ENCODE measurements at places on chromosomes 13 and 19. TPM values are rescaled to one million over a fixed set of nuclear protein-coding genes. Genes with fewer than 3 reads are reported as not detected.

DNA sequence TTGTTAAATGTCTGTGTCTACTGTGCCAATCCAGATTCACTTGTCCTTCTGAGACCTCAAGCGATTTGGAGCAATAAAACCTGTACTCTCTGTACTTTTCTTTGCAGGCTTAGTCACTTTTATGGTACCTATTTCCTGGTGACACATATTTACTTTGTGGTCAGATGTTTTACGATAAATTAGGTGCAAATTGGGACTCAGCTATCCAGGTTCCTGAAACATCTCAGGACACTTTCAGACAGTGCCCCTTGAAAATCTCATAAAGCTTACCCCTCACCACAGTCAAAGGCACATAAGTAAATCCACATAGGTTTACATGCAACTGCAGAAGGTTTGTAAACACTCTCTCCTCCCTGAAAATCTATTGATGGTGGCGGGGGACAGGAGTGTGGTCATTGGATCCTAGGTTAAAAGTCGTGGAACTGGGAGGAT lies 438.8 kb downstream of the EFNB2 start:
- no peaks in the 10 kb centered on the region for H3K4me1 ChIP-seq
- H3K27me3 ChIP-seq: no peaks in the 10 kb centered on the region
- no peak overlapping the region for H3K4me3 ChIP-seq
- no peaks in the 10 kb centered on the region for H3K36me3 ChIP-seq
- no peak for DNase-seq
- no peak overlapping the region for H3K27ac ChIP-seq

DNA sequence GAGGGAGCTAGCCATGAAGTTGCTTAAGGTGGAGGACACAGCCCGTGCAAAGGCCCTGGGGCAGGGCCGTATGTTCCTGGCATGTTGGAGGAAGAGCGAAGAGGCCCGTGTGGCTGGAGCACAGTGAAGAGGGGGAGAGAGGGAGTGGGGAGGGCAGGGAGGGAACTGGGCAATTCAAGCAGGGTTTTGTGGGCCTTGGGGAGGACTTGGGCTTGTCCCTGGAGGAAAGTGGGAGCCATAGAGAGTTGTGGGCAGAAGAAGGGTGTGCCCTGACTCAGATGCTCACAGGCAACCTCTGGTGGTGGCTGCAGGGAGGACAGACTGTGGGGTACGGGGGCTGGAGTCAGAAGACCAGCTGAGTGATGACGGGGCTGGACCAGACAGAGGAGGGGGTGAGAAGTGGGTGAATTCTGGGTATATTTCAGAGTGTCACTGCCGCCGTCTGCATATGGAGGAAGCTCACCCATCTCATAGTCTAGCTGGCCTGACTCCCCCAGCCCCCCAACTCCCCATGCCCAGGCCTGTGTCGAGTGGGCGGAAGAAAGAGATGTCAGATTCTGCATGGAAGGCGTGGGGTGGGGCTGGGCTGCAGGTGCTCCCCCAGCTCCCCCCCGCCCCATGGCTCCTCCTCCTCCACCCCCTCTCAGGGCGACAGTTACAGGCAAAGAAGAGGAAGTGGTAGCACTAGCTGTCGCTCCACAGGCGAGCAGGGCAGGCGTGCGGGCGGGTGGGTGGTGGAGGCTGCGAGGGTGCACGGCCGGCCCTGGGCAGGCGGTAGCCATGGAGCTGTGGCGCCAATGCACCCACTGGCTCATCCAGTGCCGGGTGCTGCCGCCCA lies at the start of gene VAV1:
TSS of gene VAV1 (plus strand) at position 681 of the 838 bp plus-strand sequence. CDS start at position 781, 100 bp downstream.
- peaks cover 7% of the 10 kb centered on the region for H3K4me1 ChIP-seq
- peak within 1 kb of the TSS; percentile 81 for H3K27ac ChIP-seq
- DNase-seq: no peak
- H3K4me3 ChIP-seq: peak within 1 kb of the TSS; percentile 56
- H3K27me3 ChIP-seq: no peaks in the 10 kb centered on the region

DNA sequence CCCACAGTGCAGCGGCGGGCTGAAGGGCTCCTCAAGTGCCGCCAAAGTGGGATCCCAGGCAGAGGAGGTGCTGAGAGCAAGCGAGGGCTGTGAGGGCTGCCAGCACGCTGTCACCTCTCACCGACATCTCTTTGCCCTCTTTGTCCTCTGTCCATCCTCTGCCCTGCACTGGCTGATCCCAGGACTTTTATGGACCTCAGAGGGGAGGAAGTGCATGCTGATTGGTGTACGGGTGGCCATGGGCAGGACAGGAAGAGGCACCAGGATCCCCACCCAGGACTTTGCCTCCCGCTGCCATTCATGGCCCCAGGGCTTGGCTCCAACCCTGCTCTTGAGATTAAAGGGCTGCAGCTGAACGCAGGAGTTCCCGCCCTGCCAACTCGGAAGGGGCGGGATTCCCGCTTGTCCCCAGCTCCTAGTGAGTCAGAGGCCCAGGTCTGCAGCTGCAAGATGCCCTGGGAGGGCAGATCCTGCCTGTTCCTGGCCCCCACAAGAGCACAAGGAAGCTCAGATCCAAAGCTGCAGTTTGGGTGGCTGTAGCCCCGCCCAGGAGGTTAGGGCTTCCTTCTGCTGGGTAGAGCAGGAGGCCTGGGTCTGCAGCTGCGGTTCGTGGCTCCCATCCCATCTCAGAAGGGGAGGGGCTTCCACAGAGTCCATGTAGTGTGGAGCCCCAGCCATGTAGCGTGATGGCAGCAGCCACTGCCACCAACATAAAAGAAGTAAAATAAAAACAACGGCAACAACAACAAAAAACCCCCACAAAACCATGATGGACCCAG lies 1716.7 kb downstream of the SLITRK1 start:
- no peaks in the 10 kb centered on the region for H3K36me3 ChIP-seq
- H3K4me3 ChIP-seq: no peak overlapping the region
- no peaks in the 10 kb centered on the region for H3K27me3 ChIP-seq
- DNase-seq: no peak
- H3K4me1 ChIP-seq: no peaks in the 10 kb centered on the region

GRCh38 chr19:12544401-12544876 lies 6.8 kb downstream of the ZNF564 start:
- no peak overlapping the region for H3K4me3 ChIP-seq
- peaks cover 2% of the 10 kb centered on the region for H3K4me1 ChIP-seq
- H3K27ac ChIP-seq: no peak overlapping the region
- peaks cover 11% of the 10 kb centered on the region for H3K36me3 ChIP-seq
- no peak for DNase-seq
- H3K27me3 ChIP-seq: no peaks in the 10 kb centered on the region

ZNF579 gene
- total RNA-seq: 4.3 TPM

- H3K4me3 ChIP-seq: no peak overlapping the region
- DNase-seq: no peak
- H3K27ac ChIP-seq: no peak overlapping the region
- no peaks in the 10 kb centered on the region for H3K4me1 ChIP-seq
Measured at GRCh38 chr13:41162151-41162550, 29.5 kb upstream of the KBTBD6 start.

DDA1 gene
- total RNA-seq: 40.7 TPM

- no peaks in the 10 kb centered on the region for H3K4me1 ChIP-seq
- no peak for DNase-seq
- no peak overlapping the region for H3K4me3 ChIP-seq
- no peaks in the 10 kb centered on the region for H3K27me3 ChIP-seq
Measured at GRCh38 chr19:18855647-18856384, 24.1 kb downstream of the UPF1 start.

- H3K27ac ChIP-seq: no peak overlapping the region
- peaks cover 4% of the 10 kb centered on the region for H3K27me3 ChIP-seq
- no peaks in the 10 kb centered on the region for H3K4me1 ChIP-seq
- H3K36me3 ChIP-seq: peaks cover 3% of the 10 kb centered on the region
- no peak for DNase-seq
Measured at GRCh38 chr19:45352471-45352870, 11.9 kb downstream of the KLC3 start.

KLK7 gene
- not detected for total RNA-seq

KRTDAP gene
- not detected for total RNA-seq

GRCh38 chr19:55461974-55462626 lies 658 bp upstream of the ISOC2 start:
- no peaks in the 10 kb centered on the region for H3K27me3 ChIP-seq
- peak; percentile 68 for DNase-seq
- H3K4me1 ChIP-seq: peaks cover 30% of the 10 kb centered on the region
- H3K27ac ChIP-seq: peak overlapping the region; percentile 68

- no peak for DNase-seq
- no peak overlapping the region for H3K27ac ChIP-seq
- H3K27me3 ChIP-seq: no peaks in the 10 kb centered on the region
- no peaks in the 10 kb centered on the region for H3K4me1 ChIP-seq
- H3K4me3 ChIP-seq: no peak overlapping the region
Measured at GRCh38 chr13:73166204-73166603, 107.4 kb downstream of the KLF5 start.

AMER2 gene
- not detected for total RNA-seq

GRCh38 chr19:12113121-12113520 lies 27.0 kb downstream of the ZNF20 start:
- H3K27ac ChIP-seq: no peak overlapping the region
- H3K36me3 ChIP-seq: peaks cover 21% of the 10 kb centered on the region
- H3K4me1 ChIP-seq: no peaks in the 10 kb centered on the region
- no peaks in the 10 kb centered on the region for H3K27me3 ChIP-seq
- DNase-seq: no peak
